Glutamatergic neuron (in vitro differentiated cells): ENCODE measurements at places on chromosomes 6 and 20. TPM values are rescaled to one million over a fixed set of nuclear protein-coding genes. Genes with fewer than 3 reads are reported as not detected.

ACTL10 gene
- total RNA-seq: 1.0 TPM

SRXN1 gene
- 6.3 TPM for total RNA-seq

HSPA12B gene
- 0.44 TPM for total RNA-seq

FRK gene
- total RNA-seq: 0.37 TPM

PNPLA1 gene
- total RNA-seq: not detected

ABHD16B gene
- total RNA-seq: not detected

DNA sequence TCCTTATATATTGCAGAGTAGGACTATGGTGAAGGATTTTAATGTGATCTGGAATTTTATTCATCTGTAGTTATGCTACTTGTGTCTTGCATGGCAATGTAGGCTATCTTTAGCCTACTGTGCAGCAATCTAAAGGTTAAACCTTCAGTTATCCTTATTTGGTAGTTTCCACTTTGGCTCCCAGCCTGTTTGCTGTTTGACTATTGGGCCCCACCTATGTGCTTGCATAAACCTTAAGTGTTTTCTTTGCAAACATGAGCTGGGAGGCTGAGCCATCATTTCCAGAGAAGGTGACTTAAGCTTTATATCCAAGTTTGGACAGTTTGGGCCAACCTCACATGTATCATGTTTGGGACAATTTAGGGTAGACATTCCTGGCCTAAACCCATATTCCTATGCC, 537.5 kb downstream of the BTBD3 start:
- DNase-seq: no peak

- no peak for DNase-seq
Measured at GRCh38 chr20:20318365-20319161, 49.3 kb upstream of the INSM1 start.

- peak; percentile 29 for DNase-seq
Measured at GRCh38 chr6:139291813-139292619, at the start of gene TXLNB. Gene TXLNB, minus strand, starts transcription at chr6:139291998. Its CDS starts 3,099 bp downstream, at chr6:139288899.

GRCh38 chr20:10611357-10611756, 62.4 kb downstream of the JAG1 start:
- DNase-seq: peak; percentile 50

GRCh38 chr6:124530926-124531325, 431.3 kb upstream of the RNF217 start:
- no peak for DNase-seq

- DNase-seq: no peak
Measured at GRCh38 chr6:13273202-13273930, 55.0 kb downstream of the TBC1D7 start.

GRCh38 chr6:30211899-30212298, 1.3 kb downstream of the TRIM26 start:
- DNase-seq: no peak

DNA sequence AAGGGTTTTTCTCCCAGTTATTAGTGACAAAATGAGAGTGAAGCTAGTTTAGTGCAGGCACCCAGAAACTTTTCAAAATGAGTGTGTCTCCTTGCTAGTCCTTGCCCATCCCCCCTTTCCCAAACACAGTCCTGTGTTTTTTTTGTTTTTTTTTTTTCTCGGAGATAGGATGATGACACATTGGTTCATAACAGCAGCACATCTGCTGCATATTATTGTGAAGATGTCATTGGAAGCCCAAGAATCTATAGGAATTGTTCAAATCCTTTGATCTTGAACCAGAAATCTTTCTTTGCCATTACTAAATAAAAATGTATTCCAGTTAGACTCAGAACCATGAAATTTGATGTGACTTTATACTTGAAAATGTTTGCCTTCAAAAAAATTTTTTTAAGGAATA, 162.4 kb downstream of the FRK start:
- DNase-seq: no peak

DNA sequence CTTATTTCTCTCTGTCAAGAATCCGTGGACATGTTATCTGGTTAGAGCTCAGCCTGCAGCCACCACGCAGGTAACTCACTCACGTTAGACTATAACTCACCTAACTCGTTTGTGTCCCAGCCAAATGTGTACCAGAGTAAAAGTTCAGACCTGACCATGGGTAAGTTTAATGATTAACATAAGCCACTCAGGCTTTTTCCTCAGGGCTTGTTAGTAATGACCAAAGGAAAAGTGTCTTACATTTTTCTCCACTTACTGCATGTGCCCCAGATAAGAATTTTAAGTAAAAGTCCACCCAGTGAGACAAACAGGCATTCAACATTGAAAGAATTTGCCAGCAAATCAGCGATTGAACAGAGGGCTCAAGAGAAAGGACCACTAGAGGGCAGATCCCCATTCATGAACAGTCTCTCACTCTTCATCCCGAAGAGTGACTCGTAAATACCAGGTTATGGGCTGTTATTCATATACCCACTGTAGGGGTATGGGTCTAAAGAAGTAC, at the start of gene PKHD1:
PKHD1 (minus strand) TSS at position 116 of the 502 bp plus-strand sequence. CDS start 2,680 bp downstream, outside the sequence.
- no peak for DNase-seq

DNA sequence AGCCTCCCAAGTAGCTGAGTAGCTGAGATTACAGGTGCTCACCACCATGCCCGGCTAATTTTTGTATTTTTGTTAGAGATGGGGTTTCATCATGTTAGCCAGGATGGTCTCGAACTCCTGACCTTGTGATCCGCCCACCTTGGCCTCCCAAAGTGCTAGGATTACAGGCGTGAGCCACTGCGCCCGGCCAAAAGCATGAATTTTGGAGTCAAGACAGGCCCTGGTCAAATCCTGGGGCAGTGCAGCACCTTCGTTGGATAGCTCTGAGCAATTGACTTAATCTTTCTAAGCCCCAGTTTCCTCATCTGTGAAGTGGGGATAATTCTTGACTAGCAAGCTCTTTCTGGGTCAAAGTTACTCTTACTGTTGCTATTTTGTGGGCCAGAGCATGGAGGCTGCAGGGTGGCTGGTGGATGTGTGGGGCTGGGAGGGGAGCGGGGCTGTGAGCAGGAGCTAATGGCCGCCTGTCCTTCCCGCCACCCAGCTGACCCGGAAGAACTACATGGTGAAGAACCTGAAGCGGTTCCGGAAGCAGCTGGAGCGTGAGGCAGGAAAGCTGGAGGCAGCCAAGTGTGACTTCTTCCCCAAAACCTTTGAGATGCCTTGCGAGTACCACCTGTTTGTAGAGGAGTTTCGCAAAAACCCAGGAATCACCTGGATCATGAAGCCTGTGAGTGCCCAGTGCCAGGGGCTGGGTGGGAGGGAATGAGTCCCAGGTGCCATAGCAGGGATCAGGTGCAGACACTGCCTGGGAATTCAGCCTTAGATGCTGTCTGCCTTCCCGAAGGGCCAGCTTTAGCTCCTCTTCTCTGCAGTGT, 39.0 kb downstream of the TTLL9 start:
- DNase-seq: no peak

DNA sequence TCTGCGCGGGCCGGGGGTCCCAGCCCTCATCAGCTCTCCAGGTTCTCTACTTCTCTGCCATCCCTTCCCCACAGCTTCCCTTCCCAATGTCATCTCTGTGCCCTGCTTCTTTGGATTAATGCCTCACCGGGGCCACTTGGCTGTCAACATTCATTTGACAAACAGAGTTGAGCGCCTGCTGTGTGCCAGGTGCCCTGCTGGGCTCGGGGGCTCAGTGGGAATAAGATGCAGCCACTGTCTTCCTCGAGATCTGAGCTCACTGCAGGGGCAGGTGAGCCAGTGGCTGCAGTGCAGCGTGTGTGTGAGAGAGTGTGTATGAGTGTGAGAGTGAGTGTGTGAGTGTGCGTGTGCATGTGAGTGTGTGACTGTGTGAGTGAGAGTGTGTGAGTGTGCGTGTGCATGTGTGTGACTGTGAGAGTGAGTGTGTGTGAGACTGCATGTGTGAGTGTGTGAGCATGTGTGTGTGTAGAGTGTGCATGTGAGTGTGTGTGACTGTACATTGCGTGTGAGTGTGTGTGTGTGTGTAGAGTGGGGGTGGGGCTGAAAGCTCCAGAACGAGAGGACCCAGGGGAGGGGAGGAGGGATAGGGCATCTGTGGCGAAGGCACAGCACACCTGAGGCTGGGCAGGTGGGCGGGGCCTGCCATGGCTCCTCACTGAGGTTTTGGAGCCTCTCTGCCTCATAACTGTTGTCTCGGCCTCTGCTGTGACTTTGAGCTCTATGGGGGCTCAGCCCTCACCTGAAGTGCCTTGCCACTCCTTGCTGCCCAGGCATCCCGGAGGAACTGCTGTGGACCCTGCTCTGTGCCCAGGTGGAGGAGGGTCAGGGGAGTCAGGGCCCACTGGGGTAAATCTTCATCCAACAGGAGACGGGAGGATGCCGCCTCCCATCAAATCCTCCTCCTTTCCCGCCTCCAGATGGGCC, 36.5 kb upstream of the PHACTR3 start:
- DNase-seq: no peak
